Tibial artery (tissue), 4 donors: ENCODE measurements at places on chromosomes 12 and 14.
A peak's percentile ranks its signal among the peaks of the same experiment; 100 is the strongest.

DNA sequence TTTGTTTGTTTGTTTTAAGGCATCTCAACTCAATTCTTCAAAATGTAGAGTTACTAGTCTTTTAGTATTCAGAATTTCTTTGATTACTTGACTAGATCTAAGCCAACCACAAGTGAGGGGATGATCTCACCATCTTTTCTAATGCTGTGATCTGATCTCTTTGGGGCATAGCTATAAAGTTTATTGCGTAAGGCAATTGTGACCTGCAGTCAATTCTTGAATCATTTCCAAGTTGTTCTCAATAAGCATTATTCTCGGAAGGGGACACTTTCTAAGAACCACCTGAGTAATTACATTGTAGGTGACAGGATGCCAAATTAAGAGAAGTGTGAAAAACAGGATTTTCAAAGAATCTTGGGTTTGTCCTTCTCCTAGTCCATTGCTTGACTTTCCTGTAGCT is 13.1 kb downstream of the DACT1 start:
- H3K4me1 ChIP-seq = no peaks in the 10 kb centered on the region
- H3K4me3 ChIP-seq = no peak overlapping the region
- H3K27ac ChIP-seq = no peak overlapping the region
- H3K27me3 ChIP-seq = no peaks in the 10 kb centered on the region
- peaks cover 12% of the 10 kb centered on the region for H3K36me3 ChIP-seq

GRCh38 chr12:50981319-50982239 is 29.2 kb downstream of the HIGD1C start:
- peaks cover 4% of the 10 kb centered on the region for H3K36me3 ChIP-seq
- H3K27ac ChIP-seq = peak overlapping the region; percentile 73
- H3K4me3 ChIP-seq = no peak overlapping the region
- no peaks in the 10 kb centered on the region for H3K4me1 ChIP-seq
- H3K27me3 ChIP-seq = no peaks in the 10 kb centered on the region
- no peak for DNase-seq

GRCh38 chr14:36467332-36467731 is 52.7 kb downstream of the NKX2-1 start:
- H3K4me1 ChIP-seq = no peaks in the 10 kb centered on the region
- H3K27ac ChIP-seq = no peak overlapping the region
- H3K36me3 ChIP-seq = no peaks in the 10 kb centered on the region
- H3K4me3 ChIP-seq = no peak overlapping the region
- no peaks in the 10 kb centered on the region for H3K27me3 ChIP-seq

GRCh38 chr14:22847661-22848341 is 11.4 kb downstream of the MMP14 start:
- no peak for DNase-seq
- no peaks in the 10 kb centered on the region for H3K27me3 ChIP-seq
- H3K27ac ChIP-seq = peak overlapping the region; percentile 92
- peaks cover 43% of the 10 kb centered on the region for H3K36me3 ChIP-seq
- H3K4me1 ChIP-seq = peaks cover 82% of the 10 kb centered on the region

GRCh38 chr12:750366-751191 is 1.8 kb upstream of the WNK1 start:
- no peaks in the 10 kb centered on the region for H3K27me3 ChIP-seq
- H3K27ac ChIP-seq = peak overlapping the region; percentile 98
- H3K4me1 ChIP-seq = peaks cover 5% of the 10 kb centered on the region
- no peaks in the 10 kb centered on the region for H3K36me3 ChIP-seq

GRCh38 chr14:104942586-104942985 is 17.9 kb downstream of the PLD4 start:
- peak; percentile 46 for DNase-seq
- H3K4me3 ChIP-seq = no peak overlapping the region
- no peaks in the 10 kb centered on the region for H3K27me3 ChIP-seq
- no peaks in the 10 kb centered on the region for H3K4me1 ChIP-seq

DNA sequence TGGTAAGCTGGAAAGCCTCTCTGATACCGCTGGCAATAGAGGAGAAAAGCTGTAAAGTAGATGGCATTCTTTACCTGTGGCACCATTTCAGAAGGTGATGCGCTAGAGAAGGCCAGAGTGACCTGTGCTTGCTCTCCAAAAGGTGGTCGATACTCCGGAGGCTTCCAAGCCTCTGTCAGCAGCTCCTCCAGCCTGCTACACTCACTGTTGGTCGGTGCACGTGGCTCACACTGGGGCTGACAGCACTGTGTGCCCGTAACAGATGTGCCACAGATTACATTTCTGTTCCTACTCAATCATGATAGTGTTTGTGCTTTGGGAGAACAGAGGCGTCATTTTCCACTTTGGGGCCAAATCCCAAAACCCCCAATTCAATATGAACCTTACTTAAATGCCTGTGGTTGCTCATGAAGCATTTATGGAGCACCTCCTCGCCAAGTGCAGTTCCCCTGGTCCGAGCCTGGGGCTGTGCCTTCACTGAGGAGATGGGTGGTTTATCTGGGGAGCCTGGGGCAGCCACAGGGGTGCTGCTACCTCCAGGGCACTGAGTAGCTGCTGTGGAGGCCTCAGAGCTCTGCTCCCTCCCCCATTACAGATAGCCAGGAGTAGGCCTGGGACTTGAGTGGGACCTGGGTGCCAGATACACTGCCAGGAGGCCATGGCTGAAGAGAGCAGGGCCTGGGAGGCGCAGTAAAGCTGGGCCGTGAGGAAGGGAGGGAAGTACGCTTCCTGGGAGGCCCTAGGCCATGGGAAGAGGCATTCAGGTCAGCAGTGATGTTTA is 26.8 kb downstream of the CCNK start:
- H3K4me3 ChIP-seq = no peak overlapping the region
- peaks cover 96% of the 10 kb centered on the region for H3K36me3 ChIP-seq
- no peaks in the 10 kb centered on the region for H3K4me1 ChIP-seq
- H3K27me3 ChIP-seq = no peaks in the 10 kb centered on the region
- DNase-seq = no peak

DNA sequence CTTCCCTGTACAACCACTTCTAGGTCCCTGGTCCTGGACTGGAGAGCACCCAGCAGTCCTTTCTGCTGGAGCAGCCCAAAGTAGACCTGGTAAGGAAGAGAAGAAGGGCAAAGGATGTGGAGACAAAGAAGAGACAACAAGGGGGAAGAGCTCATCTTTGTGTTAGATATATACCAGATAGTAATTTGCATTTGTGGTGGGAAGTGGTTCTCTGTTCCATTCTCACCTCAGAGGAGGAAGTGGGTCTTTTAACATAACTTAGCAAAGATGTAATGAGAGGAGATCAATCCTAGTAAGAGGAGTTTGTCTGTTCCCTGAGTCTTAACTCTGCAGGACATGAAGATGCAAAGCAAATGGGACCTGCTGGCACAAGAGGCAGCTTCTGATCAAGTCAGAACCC is 8.0 kb downstream of the CCDC198 start:
- H3K27ac ChIP-seq = no peak overlapping the region
- DNase-seq = no peak
- H3K27me3 ChIP-seq = no peaks in the 10 kb centered on the region
- no peak overlapping the region for H3K4me3 ChIP-seq
- no peaks in the 10 kb centered on the region for H3K4me1 ChIP-seq

DNA sequence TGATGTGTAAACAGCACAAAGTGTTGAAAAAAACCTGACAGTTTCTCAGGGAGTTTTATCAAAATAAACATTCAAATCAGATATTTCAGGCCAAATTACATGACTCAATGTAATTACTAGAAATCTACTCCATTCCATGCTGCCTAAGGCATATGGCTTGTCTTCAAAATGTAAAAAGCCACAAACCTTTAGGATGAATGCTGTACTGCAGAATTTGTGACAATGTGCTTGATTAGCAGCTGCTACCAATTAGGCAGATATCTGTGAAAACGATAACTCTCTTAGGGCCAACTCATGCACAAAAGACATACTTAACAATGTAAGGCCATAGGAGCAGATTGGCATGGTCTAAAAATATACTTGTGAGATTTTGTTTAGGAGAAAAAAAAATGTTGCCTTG is 267.0 kb downstream of the DACT1 start:
- H3K27ac ChIP-seq = no peak overlapping the region
- H3K27me3 ChIP-seq = no peaks in the 10 kb centered on the region
- no peaks in the 10 kb centered on the region for H3K36me3 ChIP-seq
- H3K4me1 ChIP-seq = no peaks in the 10 kb centered on the region
- no peak for DNase-seq

DNA sequence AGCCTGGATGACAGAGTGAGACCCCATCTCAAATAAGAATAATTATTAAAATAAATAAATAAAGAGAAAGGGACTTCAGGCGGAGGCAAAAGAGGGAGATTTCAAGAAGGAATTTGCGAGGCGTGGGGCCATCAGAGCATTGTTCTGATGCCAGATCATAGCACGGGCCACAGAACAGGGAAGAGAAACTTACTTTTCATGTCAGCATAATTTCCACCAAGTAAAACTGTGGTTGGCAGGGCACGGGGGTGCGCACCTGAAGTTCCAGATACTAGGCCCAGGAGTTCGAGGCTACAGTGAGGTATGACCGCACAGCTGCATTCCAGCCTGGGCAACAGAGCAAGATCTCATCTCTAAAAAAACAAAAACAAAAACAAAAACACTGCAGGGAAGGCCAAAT is 11.0 kb upstream of the PLBD1 start:
- H3K4me1 ChIP-seq = no peaks in the 10 kb centered on the region
- H3K4me3 ChIP-seq = no peak overlapping the region
- no peaks in the 10 kb centered on the region for H3K36me3 ChIP-seq
- DNase-seq = no peak
- no peak overlapping the region for H3K27ac ChIP-seq

DNA sequence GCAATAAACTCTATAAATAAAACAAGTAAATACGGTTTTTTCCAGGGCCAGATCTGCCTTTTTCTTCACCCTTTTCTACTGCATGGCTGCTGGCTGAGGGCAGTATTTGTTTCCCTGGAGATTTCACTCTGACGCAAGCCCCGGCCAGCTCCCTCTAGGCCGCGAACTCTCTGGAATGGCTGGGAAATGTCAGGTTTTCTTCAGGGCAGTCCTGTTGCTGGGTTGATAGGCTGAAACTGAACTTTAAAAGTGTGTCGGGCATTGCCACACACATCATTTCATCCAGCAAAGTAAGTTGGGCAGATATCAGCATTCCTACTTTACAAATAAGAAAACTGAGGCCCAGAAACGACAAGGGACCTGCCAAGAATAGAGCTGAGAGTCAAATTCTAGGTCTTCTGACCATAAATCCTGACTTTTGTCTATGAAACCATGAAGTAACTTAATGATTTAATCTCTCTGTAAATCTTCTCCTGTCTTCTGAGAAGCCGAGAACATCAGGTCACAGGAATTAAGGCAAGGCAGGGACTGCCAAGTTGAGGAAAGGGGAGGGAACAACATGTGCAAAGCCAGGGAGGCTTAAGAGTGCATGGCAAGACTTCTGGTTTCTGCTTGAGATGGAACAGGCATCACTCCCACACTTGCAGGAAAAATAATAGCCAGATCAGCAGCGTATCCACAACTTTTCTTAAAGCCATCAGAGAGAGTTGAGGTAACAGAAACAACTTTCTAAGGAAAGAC is 205.0 kb upstream of the CCDC196 start:
- no peaks in the 10 kb centered on the region for H3K27me3 ChIP-seq
- DNase-seq = peak; percentile 50
- no peak overlapping the region for H3K4me3 ChIP-seq

GRCh38 chr12:57688931-57689330 is 5.0 kb upstream of the OS9 start:
- no peaks in the 10 kb centered on the region for H3K36me3 ChIP-seq
- no peak overlapping the region for H3K4me3 ChIP-seq
- no peak for DNase-seq
- H3K4me1 ChIP-seq = peaks cover 3% of the 10 kb centered on the region
- no peak overlapping the region for H3K27ac ChIP-seq

- peak overlapping the region; percentile 21 for H3K4me3 ChIP-seq
- peaks cover 20% of the 10 kb centered on the region for H3K4me1 ChIP-seq
- H3K27me3 ChIP-seq = no peaks in the 10 kb centered on the region
These were observed 5.0 kb upstream of the RFLNA start for GRCh38 chr12:124289634-124290600.

GRCh38 chr14:54627540-54628363 is 60.8 kb downstream of the SAMD4A start:
- no peaks in the 10 kb centered on the region for H3K4me1 ChIP-seq
- H3K27me3 ChIP-seq = no peaks in the 10 kb centered on the region
- peak overlapping the region; percentile 32 for H3K4me3 ChIP-seq
- peak; percentile 66 for DNase-seq
- H3K36me3 ChIP-seq = no peaks in the 10 kb centered on the region

- H3K27me3 ChIP-seq = peaks cover 16% of the 10 kb centered on the region
- no peak overlapping the region for H3K4me3 ChIP-seq
- H3K27ac ChIP-seq = no peak overlapping the region
These were observed 15.3 kb upstream of the BDKRB2 start for GRCh38 chr14:96189281-96189711.

DNA sequence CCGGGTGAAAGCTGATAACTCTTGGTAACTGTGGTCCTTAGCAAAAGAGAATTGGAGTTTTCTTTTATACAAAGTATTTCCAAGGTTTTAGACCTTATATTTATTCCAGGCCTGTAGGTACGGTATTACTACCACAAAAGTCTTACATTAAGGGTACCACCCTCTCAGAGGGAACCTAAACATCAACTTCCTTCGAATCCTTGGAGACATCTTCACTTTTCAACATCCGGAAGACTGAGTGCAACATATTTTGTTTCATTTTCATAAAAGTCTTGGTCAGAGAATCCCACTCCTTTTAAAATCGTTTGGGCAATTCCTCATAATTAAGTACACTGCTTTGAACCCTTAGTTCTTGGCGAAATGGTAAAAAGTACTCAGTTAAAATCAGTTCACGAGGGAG is 1.2 kb downstream of the CNOT2 start:
- peaks cover 16% of the 10 kb centered on the region for H3K4me1 ChIP-seq
- no peaks in the 10 kb centered on the region for H3K27me3 ChIP-seq
- H3K36me3 ChIP-seq = peaks cover 10% of the 10 kb centered on the region
- peak overlapping the region; percentile 67 for H3K4me3 ChIP-seq
- no peak for DNase-seq
- peak overlapping the region; percentile 91 for H3K27ac ChIP-seq

DNA sequence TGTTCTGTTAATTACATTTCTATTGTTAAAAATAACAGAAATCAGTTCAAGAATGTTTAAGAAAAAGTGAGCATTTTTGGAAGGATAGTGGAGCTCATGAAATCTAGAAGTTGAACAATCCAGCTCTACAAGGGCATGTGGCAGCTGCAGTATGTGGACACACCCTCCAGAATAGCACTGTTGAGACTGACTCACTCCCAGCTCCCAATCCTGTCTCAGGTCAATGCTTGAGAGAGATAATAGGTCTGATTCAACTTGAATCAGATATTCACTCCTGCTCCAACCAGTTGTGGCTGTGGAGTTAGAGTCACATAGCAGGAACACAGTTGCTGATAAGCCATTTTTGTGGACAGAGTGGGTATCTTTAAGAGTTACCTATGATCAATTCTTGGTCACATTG is 113.0 kb upstream of the NTF3 start:
- H3K36me3 ChIP-seq = no peaks in the 10 kb centered on the region
- no peak overlapping the region for H3K27ac ChIP-seq
- H3K4me3 ChIP-seq = no peak overlapping the region

DNA sequence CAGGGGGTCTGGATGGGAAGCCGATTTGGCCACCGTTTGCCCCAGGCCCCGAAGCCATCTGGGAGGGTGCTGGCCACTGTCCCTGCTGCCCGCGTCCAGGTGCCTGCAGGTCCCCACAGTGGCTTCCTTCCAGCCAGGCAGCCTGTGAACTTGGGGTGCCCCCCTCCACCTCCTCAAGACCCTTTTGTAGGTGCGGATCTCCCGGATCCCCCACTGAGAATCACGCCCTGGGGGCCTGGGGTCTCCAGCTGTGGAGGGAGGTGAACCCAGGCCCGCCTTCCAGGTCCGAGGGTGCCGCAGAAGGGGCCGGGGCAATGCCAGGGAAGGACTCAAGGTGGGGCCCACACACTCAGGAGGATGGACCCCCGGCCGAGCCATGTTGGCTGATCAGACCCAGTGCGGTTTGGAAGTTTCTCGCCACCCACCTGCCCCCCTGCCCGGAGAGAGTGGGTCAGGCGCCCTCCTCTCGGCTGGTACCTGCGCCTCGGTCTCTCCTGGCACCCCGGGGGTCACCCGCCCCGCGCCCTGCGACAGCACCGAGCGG is 1.7 kb downstream of the MMP17 start:
- H3K36me3 ChIP-seq = no peaks in the 10 kb centered on the region
- H3K27ac ChIP-seq = peak overlapping the region; percentile 54
- peaks cover 44% of the 10 kb centered on the region for H3K4me1 ChIP-seq
- peak overlapping the region; percentile 44 for H3K4me3 ChIP-seq
- H3K27me3 ChIP-seq = no peaks in the 10 kb centered on the region
